Stimulated activated CD8-positive, alpha-beta memory T cell treated with anti-CD3 and anti-CD28 coated beads, Interleukin-4, amount 100 ng/mL, for 1 hour (primary cell): ENCODE measurements at places on chromosomes 11 and 22.

GRCh38 chr22:21961886-21962654 lies 9.4 kb upstream of the PPM1F start:
- DNase-seq: no peak

- DNase-seq: no peak
Measured at GRCh38 chr11:59678813-59679165, 10.0 kb upstream of the PATL1 start.

GRCh38 chr11:105000797-105001196 lies 22.2 kb downstream of the CASP5 start:
- peak; percentile 25 for DNase-seq

GRCh38 chr22:47839595-47840227 lies 1077.3 kb downstream of the TBC1D22A start:
- no peak for DNase-seq

DNA sequence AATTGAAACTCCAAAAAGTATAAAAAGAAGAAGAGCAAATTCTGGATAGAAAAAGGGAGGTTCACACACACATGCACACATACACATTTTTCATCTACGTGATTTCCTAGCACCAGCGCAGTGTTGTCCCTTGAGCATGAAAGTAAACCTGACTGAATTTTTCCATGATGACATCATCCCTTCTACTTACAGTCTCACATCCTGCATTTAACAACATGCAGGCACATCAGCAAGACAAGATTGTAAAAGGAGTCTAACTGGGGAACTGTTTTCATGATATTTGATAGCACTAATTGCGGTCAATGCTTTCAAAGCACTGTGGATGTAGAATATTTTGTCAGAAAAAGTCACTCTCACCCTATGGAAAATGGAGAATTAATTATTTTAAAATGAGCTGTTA lies 36.6 kb downstream of the GAS2 start:
- no peak for DNase-seq

GRCh38 chr11:44628730-44629700 lies 63.6 kb downstream of the CD82 start:
- no peak for DNase-seq

GRCh38 chr11:114130115-114130576 lies 70.6 kb downstream of the ZBTB16 start:
- DNase-seq: no peak

GRCh38 chr11:12008790-12009616 lies 577 bp upstream of the DKK3 start:
- DNase-seq: no peak

DNA sequence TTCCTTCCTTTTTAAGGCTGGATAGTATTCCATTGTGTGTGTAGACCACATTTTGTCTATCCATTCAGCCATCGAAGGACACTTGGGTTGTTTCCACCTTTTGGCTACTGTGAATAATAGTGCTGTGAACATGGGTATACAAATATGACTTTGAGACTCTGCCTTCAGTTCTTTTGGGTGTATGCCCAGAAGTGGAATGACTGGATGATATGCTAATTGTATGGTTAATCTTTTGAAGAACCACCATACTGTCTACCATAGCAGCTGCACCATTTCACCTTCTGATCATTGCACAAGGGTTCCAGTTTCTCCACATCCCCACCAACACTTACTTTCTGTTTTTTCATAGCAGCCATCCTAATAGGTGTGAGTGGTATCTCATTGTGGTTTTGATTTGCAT lies 30.3 kb downstream of the SGSM1 start:
- DNase-seq: no peak

DNA sequence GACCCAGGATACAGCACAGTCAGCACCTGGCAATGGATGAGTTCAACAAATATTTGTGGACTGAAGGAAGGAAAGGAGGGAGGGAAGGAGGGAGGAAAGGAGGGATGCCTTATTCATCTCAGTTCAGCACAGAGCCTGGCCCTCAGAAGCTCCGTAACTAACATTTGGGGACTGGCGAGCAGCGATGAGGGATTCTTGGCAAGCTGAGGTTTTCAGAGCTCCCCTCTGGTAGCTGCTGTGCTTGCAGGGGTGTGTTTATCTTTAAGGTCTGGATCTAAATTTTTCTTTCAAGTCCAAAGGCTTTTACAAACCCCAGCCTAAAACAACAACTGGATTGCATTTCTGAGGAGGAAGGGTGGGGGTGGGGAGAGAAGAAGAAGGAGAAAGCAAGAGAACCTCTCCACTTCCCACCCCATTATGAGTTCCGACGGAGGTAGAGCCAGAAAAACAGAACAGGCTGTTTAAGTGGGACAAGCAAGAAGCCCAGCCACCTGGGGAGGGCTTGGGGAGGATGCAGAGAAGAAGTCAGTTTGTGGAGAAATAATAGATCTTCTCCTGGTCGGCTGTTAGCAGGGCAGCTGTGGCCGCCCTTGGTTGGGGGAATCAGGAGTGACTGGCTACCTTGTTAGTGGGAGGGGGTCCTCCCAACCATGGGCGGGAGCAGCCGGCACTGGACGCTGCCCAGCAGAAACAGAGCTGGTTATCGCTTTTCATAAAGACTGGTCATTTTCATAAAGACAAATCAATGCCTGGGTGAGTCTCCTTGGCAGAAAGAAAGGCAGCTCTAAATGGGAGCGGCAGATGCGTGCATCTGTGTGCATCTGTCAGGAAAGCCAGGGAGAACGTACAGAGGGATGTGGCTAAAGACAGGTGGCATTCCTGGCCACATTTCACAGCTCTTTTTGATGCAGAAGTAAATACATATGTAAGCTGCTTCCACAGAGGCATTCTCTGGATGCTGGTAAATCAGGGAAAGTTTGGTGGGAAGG lies 78.0 kb downstream of the TSPAN18 start:
- no peak for DNase-seq

GRCh38 chr11:57459164-57460021 lies 935 bp upstream of the RTN4RL2 start:
- no peak for DNase-seq

GRCh38 chr22:25210793-25211192 lies 8.6 kb upstream of the CRYBB2 start:
- no peak for DNase-seq

DNA sequence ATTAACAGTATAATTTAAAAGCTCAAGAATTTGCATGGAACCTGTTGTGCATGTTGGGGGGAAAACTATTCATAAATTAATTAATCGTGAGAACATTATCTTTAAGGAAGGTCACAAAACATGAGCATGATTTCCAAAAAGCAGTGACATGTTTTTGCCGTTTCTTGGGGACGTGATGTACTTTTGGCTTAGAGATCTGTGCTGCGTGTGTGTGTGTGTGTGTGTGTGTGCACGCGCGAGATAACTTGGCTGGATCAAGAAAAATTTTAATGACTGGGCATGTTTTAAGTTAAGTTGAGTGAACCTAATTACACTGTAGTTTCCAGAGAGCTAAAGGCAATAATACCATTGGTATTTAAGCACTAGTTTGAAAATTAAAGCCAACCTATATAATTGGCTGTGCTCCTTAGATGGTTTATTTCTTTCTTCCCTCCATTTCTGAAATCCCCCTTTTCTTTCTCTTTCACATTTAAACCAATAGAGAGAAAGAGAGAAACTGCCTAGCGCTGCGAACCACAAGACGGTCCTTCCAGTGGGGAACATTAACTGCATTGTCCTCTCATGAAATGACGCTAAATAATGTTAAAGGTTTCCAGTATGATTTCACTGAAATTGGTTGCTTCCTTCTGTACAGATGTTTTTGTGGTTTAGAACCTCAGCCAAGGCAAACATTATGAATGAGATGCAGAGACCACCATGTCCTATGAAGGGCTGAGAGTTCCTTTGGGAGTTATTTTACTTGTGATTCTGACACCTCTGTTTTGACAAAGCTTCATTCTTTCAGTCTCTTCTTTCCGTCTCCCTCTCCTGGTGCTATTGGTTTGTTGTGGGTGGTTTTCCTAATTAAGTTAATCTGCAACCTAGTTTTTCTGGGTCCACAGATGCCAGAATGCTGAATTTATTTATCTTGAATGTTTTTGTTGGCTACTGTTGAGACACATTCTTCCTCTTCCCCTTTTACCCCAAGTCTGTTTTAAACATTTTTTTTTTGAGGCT lies 51.7 kb downstream of the ZBTB16 start:
- DNase-seq: no peak
